ENCODE measurements at places on chromosomes 7 and 10. TPM values are rescaled to one million over a fixed set of nuclear protein-coding genes. Genes with fewer than 3 reads are reported as not detected.

- DNase-seq = no peak
Measured at GRCh38 chr10:51861051-51861450, 161.7 kb upstream of the CSTF2T start.

Gene GPR85
- total RNA-seq = not detected

- DNase-seq = no peak
Measured at GRCh38 chr7:158419238-158419785, 168.3 kb downstream of the PTPRN2 start.

- DNase-seq = no peak
Measured at GRCh38 chr10:3866332-3866731, 81.3 kb upstream of the KLF6 start.

DNA sequence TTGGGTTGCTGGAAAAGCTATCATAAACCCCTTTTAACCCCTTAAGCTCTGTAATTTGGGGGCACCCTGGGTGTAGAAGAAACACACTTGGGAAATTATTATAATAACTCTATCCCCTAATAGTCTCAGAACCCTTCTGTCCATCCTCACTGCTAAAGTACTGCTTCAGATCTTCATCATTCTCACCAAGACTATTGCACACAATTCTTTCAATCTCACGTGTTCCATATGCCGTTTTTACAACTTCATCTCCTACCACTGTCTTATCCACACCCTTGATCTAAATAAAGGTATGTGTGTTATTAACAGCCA is 15.8 kb downstream of the ANKRD22 start:
- no peak for DNase-seq

- no peak for DNase-seq
Measured at GRCh38 chr10:49593998-49594397, 16.1 kb upstream of the SLC18A3 start.

- no peak for DNase-seq
Measured at GRCh38 chr10:109358325-109358724, 565.0 kb downstream of the XPNPEP1 start.

DNA sequence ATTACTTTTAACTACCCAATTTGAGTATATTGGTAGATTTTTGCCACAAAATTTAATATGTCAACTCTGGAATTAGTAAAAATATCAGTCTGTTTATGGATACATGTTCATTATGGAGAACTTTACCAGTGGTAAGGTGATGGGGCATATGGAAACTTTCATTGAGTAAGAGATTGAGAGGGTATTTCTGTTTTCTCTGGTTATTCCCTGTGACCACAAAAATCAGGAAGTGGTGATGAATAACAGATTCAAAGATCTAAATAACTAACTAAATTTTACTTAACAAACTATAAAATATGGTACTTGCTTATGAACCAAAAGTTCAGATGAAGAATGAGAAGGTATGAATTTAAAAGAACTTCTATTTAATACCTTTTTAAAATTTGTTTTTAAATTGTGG is 22.1 kb upstream of the STEAP4 start:
- no peak for DNase-seq

- no peak for DNase-seq
Measured at GRCh38 chr10:61325223-61325960, 127.8 kb downstream of the TMEM26 start.

Gene HILPDA
- total RNA-seq = 13.6 TPM

Gene LIPN
- not detected for total RNA-seq

GRCh38 chr10:48627984-48628609 is 23.2 kb upstream of the ARHGAP22 start:
- no peak for DNase-seq

GRCh38 chr10:102744374-102745051 is 765 bp downstream of the WBP1L start:
- no peak for DNase-seq

GRCh38 chr7:133568544-133568943 is 315.7 kb downstream of the EXOC4 start:
- DNase-seq = no peak

DNA sequence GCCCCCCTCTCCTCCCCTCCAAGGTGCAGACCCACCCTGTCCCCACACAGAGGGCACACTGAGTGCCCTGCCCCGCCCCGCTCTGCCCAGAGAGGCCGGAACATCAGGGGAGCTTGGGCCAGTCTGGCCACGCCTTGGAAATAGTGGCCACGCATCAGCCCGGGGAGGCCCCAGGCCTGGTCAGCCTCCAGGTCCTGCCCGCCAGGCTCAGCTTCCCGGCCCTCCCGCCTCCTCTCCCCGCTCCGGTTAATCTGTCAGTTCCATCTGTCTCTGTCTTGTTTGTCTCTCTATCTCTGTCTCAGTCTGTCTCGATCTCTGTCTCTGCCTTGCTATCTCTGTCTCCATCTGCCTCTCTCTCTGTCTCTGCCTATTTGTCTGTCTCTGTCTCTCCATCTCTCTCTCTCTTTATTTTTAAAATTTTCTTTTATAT is 28.9 kb upstream of the TNRC18 start:
- no peak for DNase-seq
